ENCODE measurements at places on chromosomes 6 and 20. TPM values are rescaled to one million over a fixed set of nuclear protein-coding genes. Genes with fewer than 3 reads are reported as not detected.

Gene MOG
- not detected for total RNA-seq

Gene TUBE1
- 29.4 TPM for total RNA-seq

Gene PSORS1C1
- total RNA-seq: 0.29 TPM

Gene IL20RA
- 0.33 TPM for total RNA-seq

Gene PPIL6
- 2.2 TPM for total RNA-seq

Gene OR2B6
- not detected for total RNA-seq

Gene NEDD9
- 0.66 TPM for total RNA-seq

Gene RHAG
- total RNA-seq: not detected

Gene FOXF2
- total RNA-seq: 55.7 TPM

Gene DEFB123
- not detected for total RNA-seq

Gene TRIM15
- not detected for total RNA-seq

Gene GNAS
- total RNA-seq: 565 TPM

Gene HLA-DQA1
- not detected for total RNA-seq

Gene MEI4
- not detected for total RNA-seq
